ENCODE measurements at places on chromosomes 12 and 14.

GRCh38 chr12:46893434-46893833 is 67.6 kb upstream of the SLC38A4 start:
- DNase-seq = no peak

GRCh38 chr12:49525942-49526341 is 12.9 kb upstream of the KCNH3 start:
- DNase-seq = no peak

DNA sequence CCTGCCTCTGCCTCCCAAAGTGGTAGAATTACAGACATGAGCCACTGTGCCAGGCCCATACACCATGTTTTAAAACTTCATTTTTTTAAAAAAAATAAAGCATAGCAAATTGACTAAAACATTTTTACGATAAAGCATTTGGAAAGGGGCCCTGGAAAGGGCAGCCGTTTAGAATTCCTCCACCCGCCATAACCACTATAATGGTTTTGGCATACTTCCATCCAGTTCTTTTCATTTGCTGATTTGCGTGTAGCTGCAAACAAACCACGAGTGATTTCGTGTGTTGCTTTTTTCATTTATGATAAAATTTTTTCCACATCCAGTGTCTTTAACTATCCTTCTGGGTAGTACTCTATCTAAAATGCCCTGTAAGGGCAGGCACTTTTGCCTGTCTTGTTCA is 91.8 kb upstream of the RIN3 start:
- DNase-seq = no peak

DNA sequence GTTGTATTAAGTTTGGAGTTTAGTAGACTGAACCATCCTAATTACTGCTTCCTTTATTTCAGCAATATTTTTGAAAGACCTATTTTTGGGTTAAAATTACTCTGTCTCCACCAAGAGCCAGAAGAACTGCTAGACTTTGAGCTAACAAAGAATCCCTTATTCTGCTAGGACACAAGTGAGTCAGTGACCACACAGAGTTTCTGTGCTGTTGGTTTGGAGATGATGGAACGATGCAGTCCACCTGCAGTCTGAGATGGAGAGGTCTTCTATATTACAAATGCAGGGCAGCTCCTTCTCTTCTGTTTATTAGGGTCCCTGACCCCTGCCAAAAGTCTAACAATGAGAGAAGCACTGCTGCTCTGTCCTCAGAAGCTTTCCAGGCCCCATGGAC is 6.7 kb upstream of the STXBP6 start:
- DNase-seq = no peak

- DNase-seq = no peak
These were observed 35.9 kb downstream of the FBLN5 start for GRCh38 chr14:91911474-91912032.

- DNase-seq = no peak
These were observed 777 bp downstream of the ZFP36L1 start for GRCh38 chr14:68791902-68792677.

DNA sequence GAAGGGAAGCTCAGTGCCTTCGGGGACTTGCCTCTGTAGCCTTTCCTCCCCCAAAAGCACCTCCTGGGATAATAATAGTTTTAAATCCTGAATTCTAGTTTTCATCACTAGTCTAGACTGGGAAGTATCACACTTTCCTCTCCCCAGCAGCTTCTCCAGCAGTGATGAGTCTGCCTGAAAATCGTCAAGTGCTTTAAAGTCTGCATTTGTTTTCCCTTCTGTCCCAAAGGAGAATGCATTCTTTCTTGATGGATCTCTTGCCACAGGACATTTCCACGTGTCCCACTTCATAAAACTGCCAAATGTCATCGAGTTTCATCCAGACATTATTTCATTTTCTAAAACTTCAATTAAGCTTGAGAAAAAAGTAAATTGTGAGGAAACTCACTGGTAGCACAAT is 15.0 kb downstream of the CSRP2 start:
- DNase-seq = no peak

DNA sequence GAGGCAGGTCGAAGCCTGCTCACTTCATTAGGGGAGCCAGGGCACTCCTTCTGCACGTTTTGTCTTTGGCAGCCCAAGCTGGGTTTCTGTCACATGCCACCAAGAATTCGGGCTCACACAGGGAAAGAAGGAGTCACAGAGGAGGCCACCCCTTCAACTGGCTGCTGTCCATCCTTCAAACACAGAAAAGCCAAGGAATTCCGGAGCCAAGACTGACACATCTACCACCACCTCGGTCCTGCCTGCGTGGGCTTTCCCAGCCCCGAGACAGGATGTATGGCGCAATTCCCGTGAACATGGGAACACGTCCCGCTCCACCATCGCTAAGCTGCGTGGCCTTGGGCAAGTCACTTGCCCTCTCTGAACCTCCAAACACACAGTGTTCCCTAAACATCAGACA is 70.4 kb downstream of the NCOR2 start:
- no peak for DNase-seq

DNA sequence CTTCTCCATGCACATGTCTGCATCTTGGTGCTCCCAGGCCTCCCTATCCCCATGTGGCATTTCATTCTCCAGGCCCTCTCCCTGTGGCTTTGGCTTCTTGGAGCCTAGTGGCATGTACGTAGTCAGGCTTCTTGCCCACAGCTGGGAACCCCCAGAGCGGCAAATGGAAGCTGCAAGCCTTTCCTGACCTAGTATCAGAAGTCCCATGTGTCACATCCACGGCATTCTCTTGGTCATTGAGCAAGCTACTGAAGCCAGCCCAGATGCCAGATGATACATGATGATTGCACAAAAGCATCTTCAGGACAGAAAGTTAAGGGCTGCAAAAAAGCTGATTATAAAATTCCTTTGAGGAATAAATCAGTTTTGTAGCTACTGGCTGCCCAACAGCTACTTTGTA is 154.9 kb downstream of the PELI2 start:
- DNase-seq = no peak

- DNase-seq = peak; percentile 52
These were observed 3.7 kb upstream of the USP15 start for GRCh38 chr12:62256408-62257096.

DNA sequence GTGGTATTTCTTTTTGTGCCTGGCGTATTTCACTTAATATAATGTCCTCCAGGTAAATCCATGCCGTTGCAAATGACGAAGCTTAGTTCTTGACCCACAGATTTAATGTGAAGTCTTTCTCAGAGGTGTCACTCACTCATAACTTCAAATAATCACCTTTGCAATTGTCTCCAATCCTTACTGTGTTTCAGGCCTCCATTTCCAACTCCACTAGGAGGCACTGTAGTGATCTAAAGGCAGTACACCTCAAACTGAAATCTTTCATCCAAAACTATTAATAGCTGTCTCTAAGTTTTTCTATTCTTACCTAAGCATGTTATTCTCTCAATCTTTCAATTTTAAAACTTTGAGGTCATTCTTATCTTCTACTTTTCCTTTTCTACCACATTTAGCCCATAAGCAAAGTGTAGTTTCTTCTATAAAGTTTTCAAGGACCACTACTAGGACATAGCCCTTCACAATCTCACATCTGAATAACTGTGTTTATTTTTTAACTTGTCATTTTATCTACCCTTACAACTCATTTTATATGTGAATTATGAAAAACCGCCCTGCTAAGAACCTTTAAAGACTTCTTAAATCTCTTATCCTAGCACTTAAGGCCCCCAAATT is 25.5 kb upstream of the FBXO34 start:
- DNase-seq = no peak

DNA sequence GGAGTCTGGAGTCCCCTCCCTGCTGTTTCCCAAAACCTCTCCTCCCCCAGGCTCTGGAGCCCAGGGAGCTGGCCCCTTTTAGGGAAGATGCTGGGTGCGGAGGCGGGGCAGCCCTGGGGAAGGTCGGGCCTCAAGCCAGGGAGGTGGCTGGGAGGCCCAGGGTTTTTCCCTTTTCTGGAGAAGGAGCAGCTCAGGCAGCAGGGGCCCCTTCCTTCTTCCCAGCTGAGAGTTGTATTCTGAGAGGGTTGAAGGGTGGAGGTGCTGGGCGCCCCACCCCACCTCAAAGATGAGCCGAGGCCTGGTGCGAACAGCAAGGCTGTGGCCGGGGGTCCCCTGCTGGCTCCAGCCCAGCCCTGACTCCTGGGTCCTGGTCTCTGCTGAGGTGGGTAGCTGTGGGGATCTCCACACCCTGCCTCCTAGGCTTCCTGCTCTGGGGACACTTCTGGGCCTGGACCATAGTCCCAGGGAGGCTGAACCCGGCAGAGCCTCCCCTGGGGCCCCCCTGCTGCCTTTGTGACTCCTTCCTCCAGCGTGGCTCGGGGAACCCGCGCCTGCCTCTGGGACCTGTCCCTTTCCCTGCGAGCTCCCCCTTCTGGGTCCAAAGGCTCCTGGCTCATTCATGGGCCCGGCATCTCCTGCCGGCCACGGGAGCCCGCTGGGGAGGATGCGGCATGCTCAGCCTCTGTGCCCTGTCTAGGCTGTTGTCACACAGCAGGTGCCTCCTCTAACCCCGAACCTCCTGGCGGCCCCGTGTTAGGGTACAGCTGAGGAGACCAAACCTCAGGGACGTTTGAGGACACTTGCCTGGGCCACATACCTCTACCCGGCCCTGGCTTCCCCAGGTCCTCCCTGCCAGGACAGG is 4.4 kb downstream of the TRMT61A start:
- no peak for DNase-seq

GRCh38 chr14:85934123-85934885 is 404.4 kb downstream of the FLRT2 start:
- DNase-seq = peak; percentile 6
